ENCODE measurements at places on chromosomes 3 and 15.

DNA sequence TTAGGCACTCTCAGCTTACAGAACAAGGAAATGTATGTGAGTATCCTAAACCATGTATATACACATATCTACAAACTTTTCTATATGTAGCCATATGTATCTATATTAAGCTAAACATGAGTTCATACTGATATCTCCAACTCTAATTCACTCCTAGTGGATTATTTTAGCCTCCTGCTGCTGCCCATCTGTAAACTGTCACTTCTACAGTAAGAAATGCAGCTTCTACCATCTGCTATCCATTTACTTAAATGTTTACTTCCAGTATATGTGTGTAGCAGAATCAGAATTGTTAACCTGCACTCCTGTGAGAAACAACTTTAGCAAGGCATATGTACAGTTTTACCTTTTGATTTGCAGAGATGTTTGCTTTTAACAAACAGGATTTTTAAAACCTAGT lies 478.5 kb upstream of the CBLB start:
- DNase-seq: no peak

GRCh38 chr3:143276592-143276991 lies 157.0 kb downstream of the CHST2 start:
- DNase-seq: no peak

DNA sequence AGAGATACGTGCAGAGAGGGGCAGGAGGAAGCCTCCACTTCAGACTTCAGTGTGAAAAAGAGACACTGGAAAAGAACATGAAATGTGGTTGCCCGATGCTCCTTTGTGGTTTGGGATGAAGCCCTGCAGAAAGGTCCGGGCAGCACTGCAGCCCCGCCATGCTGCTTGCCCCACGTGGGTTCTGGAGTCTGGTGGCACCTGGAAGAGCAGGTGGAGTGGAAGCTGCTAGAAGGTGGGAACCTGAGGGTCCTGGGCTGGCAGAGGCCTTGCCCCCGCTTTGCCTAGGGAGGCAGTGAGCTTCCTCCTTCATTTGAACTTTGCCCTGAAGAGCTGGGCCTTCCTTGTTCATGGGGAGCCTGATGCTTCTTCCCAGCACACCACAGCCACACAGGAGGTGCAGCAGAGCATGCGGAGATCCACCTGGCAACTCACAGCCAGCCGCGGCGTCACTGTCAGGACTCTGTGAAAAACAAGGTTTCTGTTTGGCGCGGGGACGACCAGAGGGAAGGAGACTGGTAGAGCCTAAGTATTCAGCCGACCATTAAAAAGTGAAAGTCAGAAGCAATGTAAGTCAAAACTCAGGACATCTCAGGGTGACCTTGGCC lies 59.0 kb downstream of the APBA2 start:
- DNase-seq: no peak

GRCh38 chr3:122533480-122533879 lies 18.7 kb upstream of the KPNA1 start:
- no peak for DNase-seq

- no peak for DNase-seq
Observed at GRCh38 chr15:40379853-40380252, 2.7 kb upstream of the KNSTRN start.

- DNase-seq: no peak
Observed at GRCh38 chr15:100022391-100022790, 289.2 kb upstream of the LYSMD4 start.

Measured in stimulated activated CD4-positive, alpha-beta T cell treated with anti-CD3 and anti-CD28 coated beads, Interleukin-4, amount 100 ng/mL, for 1 hour (primary cell).